A549 treated with GW870086 at 1 μM for 4 hours (cell line): ENCODE measurements at places on chromosomes 16 and 17. TPM values are rescaled to one million over a fixed set of nuclear protein-coding genes. Genes with fewer than 3 reads are reported as not detected.

The EIF3CL gene
- total RNA-seq = 64.0 to 133 TPM (median 75.6 TPM) in 5 replicates

The OR1G1 gene
- not detected in 5 replicates for total RNA-seq

The GRAPL gene
- 0.15 to 0.31 TPM in 2 of 5 replicates, not detected in the others for total RNA-seq

The ITGAX gene
- total RNA-seq = 1.0 to 2.4 TPM (median 1.3 TPM) in 5 replicates
